GM12864 (cell line): ENCODE measurements at places on chromosomes 3 and 15.

DNA sequence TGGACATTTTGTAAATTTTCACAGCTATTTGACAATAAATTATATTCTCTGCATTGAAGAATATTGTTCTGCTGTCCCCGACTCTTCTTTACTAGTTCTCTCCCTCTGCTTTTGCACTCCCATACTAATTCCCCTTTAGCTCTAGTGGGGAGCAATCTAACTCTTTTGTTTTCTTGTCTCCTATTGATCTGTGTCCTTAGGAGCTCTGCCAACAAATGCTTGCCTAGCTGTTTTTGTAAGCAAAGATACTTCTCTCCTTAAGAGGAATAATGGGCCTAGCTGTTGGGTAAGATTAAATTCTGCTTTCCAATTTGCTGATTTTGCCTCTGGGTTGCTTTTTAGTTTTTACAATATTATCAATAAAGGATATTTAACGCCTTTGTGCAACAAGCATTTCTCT is 17.7 kb downstream of the ADAMTSL3 start:
- DNase-seq: no peak

- DNase-seq: no peak
These were observed 37.1 kb upstream of the APEH start for GRCh38 chr3:49636883-49637609.

DNA sequence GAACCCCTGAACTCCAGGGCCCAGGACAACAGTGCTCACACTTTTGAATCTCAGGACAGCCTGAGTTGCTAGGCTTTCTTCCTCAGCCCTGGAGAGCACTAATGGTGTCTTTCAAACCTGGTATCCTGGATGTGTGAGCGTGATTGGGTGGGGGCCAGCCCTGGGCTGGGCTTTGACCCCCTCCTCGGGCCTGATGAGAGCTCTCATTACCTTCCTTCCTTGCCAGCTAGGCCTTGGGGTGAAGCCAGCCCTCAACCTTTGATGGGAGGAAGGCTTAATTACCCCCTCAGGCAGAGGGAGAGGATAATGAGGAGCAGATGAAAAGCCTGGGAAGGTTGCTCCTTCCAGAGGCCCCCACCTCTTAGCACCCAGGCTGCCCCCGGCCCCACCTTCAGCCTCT is 31.1 kb upstream of the INSYN1 start:
- no peak for DNase-seq

DNA sequence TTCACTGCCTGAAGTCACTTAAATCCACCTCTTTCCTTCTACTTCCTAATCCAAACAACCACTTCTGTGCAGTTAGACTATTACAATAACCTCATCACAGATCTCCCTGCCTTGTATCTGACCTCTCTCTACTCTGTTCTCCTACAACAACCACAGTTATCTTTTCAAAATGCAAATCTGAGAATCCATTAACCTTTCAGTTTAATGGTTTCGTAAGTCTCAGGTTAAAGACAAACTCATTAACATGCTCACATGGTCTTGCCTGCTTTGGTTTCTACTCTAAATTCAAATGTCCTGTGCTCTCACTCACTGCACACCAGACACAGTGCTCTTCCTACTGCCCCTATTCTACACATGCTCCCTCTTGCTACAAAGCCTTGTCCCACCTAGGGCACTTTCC is 406.5 kb upstream of the THBS1 start:
- DNase-seq: no peak

- DNase-seq: no peak
These were observed 4.7 kb downstream of the NR1D2 start for GRCh38 chr3:23949784-23950183.

GRCh38 chr3:66456711-66457173 is 44.1 kb downstream of the LRIG1 start:
- DNase-seq: no peak

DNA sequence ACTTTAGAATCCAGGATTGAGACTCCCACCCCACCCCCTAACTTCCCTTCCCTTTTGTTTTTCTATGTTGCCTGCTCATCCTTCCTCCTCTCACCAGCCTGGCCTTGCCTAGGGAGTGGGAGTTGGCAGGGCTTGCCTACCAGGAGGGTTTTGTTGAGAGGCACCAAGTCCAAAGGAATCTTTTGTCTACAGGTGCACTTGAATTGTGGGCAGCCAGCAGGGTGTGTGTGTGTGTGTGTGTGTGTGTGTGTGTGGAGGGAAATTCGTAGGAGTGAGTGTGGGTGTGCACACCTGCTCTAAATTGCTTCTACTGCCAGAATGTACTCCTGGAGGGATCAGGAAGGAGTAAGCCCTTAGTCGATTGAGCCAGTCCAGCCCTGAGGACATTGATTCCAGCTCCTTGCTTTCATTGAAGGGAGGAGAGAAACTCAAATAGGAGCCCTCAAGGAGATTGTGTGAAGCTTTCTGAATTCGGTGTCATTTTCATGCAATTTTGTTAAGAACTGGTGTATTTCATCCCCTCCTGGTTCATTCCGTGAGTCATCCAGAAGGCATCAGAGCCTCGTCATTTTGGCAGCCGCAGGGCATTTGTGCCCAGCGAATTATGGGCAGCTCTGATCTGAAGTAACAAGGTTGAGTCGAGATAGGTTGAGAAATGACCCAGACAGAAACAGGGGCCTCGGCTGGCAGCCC is 112.1 kb downstream of the SLCO3A1 start:
- no peak for DNase-seq

DNA sequence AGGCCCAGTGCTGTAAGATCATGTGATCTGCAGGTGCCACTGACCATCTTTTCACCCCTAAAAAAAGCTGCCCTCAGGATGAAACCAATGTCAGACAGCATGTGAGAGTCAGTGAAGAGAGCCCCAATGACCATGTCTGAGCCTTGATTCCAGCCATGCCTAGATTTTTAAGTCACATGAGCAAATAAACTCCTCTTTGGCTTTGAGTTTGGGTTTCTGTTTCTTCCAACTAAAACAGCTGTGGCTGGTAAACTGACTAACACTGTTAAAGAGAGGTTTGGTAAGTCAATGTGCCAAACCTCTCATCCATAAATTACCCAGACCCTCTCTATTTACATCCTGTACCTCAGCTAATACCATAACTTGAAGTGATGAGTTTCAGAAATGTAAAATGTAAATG is 8.3 kb downstream of the MYO5A start:
- DNase-seq: no peak

DNA sequence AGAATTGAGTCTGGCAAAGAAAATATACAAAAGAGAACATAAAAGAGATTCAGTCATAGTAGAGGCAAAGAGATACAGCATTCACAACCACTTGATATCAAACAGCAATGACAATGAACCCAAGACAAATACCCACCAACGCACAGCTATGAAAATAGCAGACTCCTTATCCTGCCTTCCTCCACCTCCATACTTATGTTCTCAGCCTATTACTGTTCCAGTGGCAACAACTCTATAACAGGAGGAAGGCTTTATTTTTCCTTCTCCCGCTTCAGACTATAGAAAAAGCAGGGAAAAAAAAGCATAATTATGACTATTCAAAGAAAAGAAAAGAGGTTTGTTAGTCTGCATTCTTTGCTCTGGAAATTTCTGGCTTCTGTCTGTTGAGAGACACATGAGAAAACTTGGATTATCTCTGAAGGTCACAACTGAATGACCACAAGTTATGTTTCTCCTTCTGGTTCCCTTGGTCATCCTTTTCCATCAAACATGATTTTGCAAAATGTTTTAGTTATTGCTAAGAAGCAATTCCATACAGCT is 81.2 kb upstream of the PLXND1 start:
- DNase-seq: no peak

GRCh38 chr3:105876780-105877327 is 8.0 kb upstream of the CBLB start:
- no peak for DNase-seq

DNA sequence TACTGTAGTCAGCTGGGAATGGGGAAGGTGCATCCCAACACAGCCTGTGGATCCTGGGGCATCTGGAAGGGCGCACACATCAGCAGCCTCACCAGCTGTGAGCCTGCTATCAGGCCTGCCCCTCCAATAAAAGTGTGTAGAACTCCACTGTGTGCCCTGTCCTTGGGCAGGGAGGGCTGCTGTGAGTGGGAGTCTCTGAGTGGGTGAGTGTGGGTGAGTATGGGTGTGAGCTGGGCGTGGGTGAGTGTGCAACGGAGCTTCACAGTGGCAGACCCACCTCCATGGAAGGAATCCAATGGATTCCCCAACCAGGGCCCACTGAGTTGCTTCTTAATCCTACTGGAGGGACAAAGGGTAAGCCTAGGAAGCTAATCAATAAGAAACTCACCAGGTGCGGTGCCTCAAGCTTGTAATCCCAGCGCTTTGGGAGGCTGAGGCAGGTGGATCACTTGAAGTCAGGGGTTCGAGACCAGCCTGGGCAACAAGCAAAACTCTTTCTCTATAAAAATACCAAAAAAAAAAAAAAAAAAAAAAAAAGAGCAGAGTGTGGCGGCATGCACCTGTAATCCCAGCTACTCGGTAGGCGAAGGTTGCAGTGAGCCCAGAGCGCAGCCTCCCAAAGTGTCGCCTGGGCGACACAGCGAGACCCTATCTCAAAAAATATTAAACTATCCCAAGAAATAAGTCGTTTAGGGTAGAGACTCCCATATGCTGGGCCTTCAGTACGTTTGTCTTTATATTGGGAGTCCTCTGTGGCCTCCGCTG is 555 bp upstream of the RCCD1 start:
- no peak for DNase-seq

DNA sequence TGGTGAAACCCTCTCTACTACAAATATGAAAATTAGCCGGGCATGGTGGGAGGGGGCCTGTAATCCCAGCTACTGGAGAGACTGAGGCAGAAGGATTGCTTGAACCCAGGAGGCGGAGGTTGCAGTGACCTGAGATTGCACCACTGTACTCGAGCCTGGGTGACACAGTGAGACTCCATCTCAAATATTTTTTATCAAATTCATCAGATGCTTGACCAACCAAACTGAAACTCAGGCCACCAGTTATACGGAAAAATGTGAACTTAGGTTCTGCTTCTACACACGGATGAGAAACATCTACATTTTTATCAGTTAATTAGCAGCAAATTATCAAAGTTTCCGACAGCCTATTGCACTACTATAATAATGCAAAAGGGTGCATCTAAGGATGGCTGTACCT is 4.8 kb downstream of the ARF4 start:
- DNase-seq: no peak

DNA sequence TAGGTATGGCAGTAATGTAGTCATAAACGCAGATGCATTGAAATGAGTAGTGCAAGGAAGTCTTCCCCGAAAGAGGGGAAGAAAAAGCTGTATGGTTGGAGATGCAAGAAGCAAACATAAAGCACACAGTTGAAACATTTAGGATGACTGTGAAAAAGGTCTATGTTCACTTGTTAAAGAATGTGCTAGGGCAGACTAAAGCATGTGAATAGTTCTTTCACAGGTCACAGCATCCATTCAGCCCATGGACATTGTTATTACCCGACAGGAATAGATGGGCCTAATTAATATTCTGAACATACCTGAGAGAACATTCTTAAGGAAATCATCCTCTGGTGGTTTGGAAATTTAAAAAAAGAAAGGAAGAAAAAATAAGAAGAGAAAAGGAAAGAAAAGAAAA is 595.2 kb downstream of the ZIC1 start:
- no peak for DNase-seq

DNA sequence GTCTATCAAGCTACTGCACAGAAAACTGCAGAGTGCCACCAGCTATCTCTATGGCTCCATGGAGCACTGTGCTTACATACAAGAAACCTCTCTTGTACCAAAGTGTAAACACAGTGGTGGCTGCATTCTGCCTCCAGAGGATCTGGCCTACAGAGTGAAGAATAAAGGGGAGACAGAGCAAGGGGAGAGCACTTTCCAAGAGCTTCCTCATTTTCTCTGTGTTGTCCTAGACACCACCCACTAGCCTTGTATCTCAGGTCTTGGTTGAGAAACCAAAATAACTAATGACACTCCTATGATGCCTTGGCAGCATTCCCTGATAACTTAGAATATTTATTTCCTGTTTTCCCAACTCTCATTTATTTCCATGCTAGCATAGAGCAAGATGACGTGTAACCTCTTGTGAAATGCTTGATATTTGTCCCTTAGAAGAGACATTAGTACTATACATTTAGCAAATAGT is 56.9 kb upstream of the PHLDB2 start:
- no peak for DNase-seq

DNA sequence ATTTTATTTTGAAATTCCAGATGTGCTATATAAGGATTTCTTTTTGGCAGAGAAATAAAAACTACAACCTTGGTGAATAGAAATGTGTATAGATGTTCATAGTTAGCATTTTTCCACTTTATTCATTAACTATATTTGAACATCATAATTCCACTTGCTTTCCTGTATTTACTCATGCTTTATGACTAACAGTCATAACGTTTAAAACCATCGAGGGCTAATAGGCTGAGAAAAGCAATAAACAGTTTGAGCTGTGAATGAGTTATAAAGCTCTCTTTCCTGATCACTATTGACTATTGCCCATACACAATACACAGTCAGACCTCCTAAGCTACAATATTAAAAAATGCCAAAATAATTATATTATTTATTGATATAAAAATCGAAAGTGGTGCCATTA is 502.1 kb upstream of the RASGRP1 start:
- no peak for DNase-seq

- no peak for DNase-seq
These were observed 728.1 kb upstream of the GRM7 start for GRCh38 chr3:6132684-6133432.

DNA sequence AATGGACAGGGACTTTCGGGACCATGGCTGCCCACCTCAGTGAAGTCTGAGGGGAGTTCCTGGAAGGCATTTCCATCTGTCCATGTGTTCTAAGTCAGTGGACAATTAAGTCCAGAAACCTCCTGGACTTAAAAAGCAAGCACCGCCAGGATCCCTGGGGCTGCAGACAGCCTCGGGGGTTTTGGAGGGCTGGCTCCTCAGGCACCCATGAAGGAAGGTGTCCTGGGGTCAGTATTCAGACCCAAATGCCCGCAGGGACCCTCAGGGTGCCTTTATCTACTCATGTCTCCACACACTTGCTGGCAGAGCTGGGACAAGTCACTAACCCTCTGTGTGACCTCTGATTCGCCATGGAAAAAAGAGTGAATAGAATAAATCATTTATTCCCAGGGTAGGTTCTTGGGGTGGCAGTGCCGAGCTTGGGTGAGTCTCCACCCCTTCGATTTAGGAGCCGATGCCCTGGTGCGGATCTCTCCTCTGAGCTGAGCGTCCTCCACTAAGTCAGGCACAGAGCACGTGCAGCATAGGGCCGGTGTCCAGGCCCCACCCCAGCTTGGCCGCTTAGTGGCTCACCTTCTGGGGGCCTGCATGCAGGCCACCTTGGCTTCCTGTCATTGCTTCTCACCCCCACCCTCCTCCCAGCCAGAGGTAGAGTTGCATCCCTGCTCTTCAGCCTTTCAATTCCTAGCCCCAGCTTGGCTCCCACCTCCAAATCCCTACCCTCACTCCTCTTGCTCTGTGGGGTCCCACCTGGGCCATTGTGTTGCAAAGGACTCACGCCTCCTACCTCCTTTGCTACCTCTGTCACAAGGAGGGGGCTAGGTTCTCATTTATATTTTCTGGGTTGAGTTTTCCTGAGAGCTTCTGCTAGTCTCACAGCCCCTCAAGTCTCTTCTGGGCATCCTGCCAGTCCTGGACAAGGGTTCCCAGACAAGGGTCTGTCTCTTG is 19.9 kb downstream of the SLC6A6 start:
- no peak for DNase-seq
